ENCODE measurements at places on chromosomes 4 and X. TPM values are rescaled to one million over a fixed set of nuclear protein-coding genes. Genes with fewer than 3 reads are reported as not detected.

MAGEA8 gene
- not detected for total RNA-seq

CPLX1 gene
- not detected for total RNA-seq

SYP gene
- total RNA-seq: 0.18 TPM

WNK3 gene
- total RNA-seq: 10.5 TPM

RBM41 gene
- 17.4 TPM for total RNA-seq

GPC4 gene
- total RNA-seq: 2.8 TPM

PDCL2 gene
- not detected for total RNA-seq

NFXL1 gene
- total RNA-seq: 9.0 TPM

COL4A5 gene
- total RNA-seq: 23.2 TPM

CORIN gene
- total RNA-seq: under 0.01 TPM

ADH1B gene
- 535 TPM for total RNA-seq

SASH3 gene
- not detected for total RNA-seq
